ENCODE measurements at places on chromosomes 2 and 18.

DNA sequence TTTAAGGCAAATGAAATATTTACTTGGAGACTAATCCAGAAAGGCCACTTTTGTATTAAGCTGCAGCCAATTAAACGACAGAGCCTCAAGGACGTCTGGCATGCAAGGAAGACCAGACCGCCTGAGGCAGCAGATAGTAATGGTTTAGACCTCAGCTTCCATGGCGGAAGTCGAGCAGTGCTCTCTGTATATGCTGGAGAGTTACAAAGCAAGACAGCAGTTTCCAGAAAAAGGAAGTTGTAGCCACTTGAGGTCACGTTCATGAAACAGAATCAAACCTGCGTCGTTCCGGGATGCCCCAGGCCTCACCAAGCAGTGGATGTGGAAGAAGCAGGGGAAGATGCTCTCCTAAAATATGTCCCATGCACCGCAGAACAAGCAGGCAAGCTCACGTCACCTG is 142.0 kb downstream of the PTGR3 start:
- DNase-seq: no peak

- DNase-seq: no peak
Observed at GRCh38 chr2:102266204-102266603, 45.2 kb upstream of the IL1RL1 start.

DNA sequence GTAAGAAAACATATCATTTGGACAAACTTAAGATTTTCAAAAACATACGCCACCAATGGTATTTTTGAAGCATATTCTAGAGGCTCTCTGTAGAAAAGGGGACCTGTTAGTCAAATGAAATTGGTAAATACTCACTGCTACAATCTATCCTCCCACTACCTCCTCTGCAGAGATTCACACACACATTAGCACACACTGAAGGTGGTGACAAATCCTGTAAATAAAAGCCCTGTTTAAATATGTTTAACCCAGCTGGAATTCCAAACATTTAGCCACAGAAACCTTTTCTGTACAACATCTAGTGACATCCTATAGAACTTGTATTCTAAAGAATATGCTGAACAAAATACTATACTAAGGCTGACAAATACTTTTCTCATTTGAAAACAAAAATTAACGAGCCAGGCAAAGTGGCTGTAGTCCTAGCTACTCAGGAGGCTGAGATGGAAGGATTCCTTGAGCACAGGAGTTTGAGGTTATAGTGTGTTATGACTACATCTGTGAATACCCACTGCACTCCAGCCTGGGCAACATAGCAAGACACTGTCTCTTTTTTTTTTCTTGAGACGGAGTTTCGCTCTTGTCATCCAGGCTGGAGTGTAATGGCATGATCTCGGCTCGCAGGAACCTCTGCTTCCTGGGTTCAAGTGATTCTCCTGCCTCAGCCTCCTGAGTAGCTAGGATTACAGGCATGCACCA is 25.9 kb downstream of the ALS2 start:
- no peak for DNase-seq

GRCh38 chr18:37199741-37200140 is 365.9 kb downstream of the CELF4 start:
- DNase-seq: no peak

All from kidney glomerular epithelial cell (primary cell).